ENCODE measurements at places on chromosomes 16 and 17. TPM values are rescaled to one million over a fixed set of nuclear protein-coding genes. Genes with fewer than 3 reads are reported as not detected.

The CNGB1 gene
- 1.9 TPM for polyA plus RNA-seq

The ALOX12B gene
- polyA plus RNA-seq, result not detected

The MYH3 gene
- 3.9 TPM for polyA plus RNA-seq

The SPNS3 gene
- polyA plus RNA-seq, result 0.53 TPM

The C17orf113 gene
- 0.20 TPM for polyA plus RNA-seq

The USP43 gene
- 0.97 TPM for polyA plus RNA-seq

The TEX19 gene
- polyA plus RNA-seq, result not detected

The ARHGAP44 gene
- polyA plus RNA-seq, result 2.0 TPM

The DNAJA2 gene
- 34.7 TPM for polyA plus RNA-seq

The KRT25 gene
- polyA plus RNA-seq, result not detected

The TMUB2 gene
- 79.1 TPM for polyA plus RNA-seq

The TBC1D3K gene
- polyA plus RNA-seq, result 0.24 TPM

The SOX8 gene
- polyA plus RNA-seq, result 1.6 TPM

The TNFRSF13B gene
- 0.48 TPM for polyA plus RNA-seq

The BICDL2 gene
- polyA plus RNA-seq, result not detected

Measured in adrenal gland (tissue), 19 donors.